ENCODE measurements at places on chromosomes 13 and 19.

DNA sequence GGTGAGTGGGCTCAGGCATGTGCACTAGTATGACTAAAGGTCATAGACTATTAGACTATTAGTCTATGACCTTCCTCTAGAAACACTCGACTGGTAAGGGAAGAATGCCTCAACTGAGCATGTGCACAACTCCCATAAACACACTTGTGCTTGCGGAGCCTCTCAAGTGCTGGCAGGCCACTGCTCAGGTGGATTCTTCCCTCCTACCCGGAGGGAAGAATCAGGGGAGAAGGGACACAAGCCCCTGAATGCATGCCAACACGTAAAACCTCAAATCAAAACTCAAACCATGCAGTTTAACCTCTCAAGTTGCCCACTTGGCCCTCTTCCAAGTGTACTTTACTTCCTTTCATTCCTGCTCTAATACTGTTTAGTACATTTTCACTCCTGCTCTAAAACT lies 287.6 kb upstream of the SGCG start:
- DNase-seq = no peak

GRCh38 chr13:29956853-29957252 lies 106.4 kb upstream of the UBL3 start:
- DNase-seq = no peak

GRCh38 chr19:51513968-51514367 lies 12.4 kb upstream of the SIGLEC12 start:
- DNase-seq = no peak

- DNase-seq = peak; percentile 75
Observed at GRCh38 chr13:114065141-114065925, 67.1 kb downstream of the RASA3 start.

DNA sequence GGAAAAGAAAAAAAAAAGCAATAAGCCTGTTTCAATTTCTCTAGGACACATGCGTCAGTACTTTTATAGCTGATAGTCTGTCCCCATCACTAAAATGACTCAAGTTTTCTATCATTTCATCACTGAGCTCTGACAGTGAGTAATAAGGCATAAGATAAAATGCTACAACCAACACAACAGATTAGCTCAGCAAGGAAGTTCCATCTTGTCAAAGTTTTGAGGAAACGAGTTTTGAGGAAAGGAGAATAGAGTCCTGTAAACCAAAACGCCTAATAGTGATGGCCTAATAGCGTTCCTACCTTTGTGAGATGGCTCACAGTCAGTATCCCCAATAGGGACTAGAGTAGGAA lies 145.1 kb downstream of the LACC1 start:
- DNase-seq = no peak

DNA sequence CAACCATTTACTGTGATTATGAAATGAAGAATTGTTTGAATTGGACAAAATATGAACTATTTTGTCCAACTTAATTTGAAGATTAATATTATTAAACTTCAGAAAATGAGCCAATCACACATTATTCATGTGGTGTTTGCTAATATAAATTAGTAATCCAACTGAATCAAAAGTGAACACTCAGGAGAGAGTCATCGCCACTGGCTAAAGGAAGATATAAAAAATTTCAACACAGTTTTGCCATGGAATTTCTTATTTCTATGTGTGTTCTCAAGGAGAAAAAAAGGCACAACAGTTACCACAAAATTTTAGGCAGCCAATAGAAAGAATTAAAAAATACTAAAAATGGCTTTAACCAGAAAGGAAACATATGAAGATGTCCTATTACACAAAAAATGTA lies 2683.8 kb downstream of the PCDH9 start:
- no peak for DNase-seq

All from activated CD4-positive, alpha-beta T cell treated with anti-CD3 and anti-CD28 coated beads, Interleukin-2, amount 50 U/mL, for 1 hour (primary cell).